Stimulated activated CD8-positive, alpha-beta memory T cell treated with anti-CD3 and anti-CD28 coated beads, Interleukin-2, amount 100 ng/mL, for 48 hours (primary cell): ENCODE measurements at places on chromosomes 2 and 18.

GRCh38 chr18:46301081-46301480 is 196.9 kb downstream of the HAUS1 start:
- no peak for DNase-seq

GRCh38 chr2:238774071-238774470 is 73.8 kb upstream of the TWIST2 start:
- no peak for DNase-seq

DNA sequence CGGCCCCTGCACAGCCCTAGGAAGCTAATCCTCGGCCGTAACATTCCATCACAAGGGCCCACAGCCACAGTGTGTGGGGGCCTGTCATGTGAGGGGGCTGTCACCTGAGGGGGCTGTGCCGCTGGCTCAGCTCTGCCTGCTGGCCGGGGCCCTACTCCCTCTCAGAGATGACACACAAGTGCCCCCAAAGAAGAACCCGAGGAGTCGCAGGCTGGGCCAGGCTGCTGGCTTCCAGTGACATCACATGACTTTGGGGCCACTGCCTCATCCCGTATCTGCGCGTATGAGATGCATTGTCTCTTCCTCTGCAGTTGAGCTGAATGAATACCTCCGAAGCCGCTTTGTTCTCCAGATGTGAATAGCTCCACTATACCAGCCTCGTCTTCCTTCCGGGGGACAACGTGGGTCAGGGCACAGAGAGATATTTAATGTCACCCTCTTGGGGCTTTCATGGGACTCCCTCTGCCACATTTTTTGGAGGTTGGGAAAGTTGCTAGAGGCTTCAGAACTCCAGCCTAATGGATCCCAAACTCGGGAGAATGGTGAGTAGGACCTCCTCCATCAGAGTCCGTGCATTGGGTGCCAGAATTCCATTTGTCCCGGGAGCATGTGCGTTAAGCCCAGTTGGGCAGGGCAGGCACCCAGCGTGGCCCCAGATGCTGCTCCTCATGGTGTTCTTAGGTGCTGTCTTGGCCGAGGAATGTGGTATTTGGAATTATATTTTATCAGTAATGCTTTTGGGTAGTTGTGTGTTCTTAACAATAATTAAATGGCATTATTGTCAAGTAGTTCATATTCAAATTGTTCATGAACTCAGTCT is at the start of gene CNDP1:
CNDP1 (plus strand) TSS at position 351 of the 820 bp plus-strand sequence; CDS start at position 519, 168 bp downstream.
- DNase-seq, result no peak

GRCh38 chr2:68909793-68910674 is 38.8 kb upstream of the BMP10 start:
- DNase-seq, result peak; percentile 61

- no peak for DNase-seq
Measured at GRCh38 chr18:21069468-21069867, 42.1 kb downstream of the ROCK1 start.

DNA sequence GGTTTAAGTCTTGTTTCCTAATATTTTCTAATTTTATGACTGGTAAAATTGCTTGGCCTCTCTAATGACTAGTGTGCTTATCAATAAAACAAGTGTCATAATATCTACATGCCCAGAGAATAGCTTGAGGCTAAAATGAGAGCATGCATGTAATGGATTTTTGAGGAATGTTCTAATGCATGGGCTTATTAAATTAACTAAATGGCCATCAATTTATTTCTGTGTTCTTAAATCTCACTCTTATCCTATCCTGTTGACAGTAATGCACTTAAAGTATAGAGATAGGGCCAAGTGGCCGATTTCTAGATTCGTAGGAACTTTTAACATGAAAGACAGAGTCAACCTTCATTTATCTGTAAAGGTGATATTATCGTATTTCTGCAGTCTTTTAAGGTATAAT is 252.4 kb upstream of the COL3A1 start:
- DNase-seq, result no peak

- no peak for DNase-seq
Measured at GRCh38 chr2:120344976-120345581, 857 bp upstream of the INHBB start.
